Activated naive CD4-positive, alpha-beta T cell treated with anti-CD3 and anti-CD28 coated beads for 36 hours (primary cell): ENCODE measurements at places on chromosomes 5 and 9.

DNA sequence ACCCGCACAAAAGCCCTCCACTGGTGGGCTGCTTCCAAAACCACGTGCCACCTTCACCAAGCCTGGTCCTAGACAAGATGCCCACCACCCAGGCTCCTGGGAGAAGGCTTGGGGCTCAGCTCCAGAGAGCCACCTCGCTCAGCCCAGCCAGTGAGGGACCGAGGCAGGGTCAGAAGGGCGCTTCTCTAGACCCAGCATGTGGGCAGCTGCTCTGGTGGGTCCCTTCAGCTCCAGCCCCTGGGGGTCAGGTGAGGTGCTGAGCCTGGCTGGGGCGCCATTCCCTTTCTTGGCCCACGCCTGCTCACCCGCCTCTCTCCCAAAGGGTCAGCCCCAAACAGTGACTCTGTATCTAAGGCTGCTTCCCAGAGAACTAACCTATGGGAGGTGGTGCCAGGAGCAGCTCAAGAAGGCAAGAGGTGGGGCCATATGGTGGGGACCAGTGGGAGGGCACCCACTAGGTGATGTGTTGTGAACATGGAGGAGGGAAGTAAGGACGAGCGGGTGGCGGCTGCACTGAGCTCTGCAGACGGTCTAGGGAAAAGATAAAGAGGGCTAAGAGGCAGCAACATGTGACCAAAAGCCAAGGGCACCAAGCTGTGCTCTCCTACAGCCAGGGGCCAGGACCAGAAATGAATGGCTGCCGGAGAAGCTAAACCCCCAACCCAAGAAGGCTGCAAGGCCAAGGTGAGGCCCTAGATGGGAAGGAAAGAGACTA is 79.3 kb downstream of the CAMSAP1 start:
- DNase-seq, result no peak

GRCh38 chr5:1634337-1634661 is 110.5 kb upstream of the LPCAT1 start:
- no peak for DNase-seq

GRCh38 chr9:94829380-94830070 is 103.0 kb downstream of the AOPEP start:
- no peak for DNase-seq

GRCh38 chr9:136196404-136197083 is 8.4 kb downstream of the LHX3 start:
- no peak for DNase-seq

GRCh38 chr9:112546149-112547012 is 59.8 kb downstream of the KIAA1958 start:
- DNase-seq, result peak; percentile 15

DNA sequence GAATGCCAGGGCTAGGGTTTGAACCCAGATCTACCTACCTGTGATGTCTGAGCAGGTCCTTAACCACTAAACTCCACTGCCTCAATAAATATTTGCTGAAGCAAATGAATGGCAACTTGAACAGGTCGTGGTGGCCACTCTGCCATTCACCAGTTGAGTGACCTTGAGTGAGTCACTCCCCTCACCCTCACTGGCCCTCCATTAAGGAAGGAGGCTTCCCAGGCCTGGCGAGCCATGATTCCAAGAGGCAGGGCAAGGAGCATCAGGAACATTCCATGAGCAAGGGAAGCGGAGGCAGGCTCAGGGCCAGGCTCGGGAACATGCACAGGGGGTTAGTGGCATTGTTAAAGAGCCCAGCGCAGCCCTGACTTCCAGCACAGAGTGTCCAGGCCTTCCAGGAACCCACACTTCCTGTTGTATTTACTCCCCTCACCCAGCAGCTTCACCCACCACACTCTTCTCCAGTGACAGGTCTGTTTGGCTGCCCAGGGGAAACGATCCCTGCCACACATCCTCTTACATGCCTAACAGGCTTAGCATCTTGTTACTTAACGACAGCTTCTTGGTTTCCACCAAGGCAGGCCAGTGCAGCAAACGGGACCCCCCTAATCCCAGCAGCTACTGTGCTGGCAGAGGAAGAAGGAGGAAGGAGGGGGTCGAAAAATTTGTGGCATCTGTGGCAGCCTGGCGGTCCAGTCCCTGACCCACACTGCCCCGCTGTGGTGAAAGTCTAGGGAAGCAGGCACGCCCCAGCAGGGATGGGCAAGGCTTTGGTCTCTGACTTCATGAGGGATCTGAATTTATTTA is 43.7 kb upstream of the TTC1 start:
- peak; percentile 55 for DNase-seq

DNA sequence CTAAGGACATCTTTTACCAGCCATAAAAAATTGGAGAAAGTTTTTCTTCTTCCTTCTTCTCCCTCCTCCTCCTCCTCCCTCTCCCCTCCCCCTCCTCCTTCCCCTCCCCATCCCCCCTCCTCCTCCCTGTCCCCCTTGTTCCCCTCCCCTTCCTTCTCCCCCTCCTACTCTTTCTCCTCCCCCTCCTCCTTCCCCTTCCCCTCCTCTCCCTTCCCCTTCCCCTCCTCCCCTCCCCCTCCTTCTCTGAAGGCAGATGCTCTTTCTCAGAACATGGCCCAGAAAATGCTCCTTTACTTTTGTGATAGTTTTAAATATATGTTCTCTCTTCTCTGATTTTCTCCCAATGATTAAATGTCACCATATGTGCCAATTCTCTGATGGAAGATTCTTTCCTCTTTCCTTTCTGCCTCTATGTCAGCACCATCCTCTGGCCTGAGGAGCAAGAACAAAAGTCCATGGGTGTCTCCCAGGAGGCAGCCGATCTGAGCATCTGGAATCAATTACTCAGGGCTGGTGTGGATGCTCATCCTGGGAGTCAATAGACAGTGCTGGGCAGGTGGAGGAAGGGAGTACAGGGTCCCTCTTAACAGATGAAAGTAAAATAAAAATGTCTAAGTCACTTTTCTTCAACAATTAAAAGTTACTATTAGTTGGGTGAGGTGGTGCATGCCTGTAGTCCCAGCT is 63.0 kb upstream of the GNA14 start:
- DNase-seq, result no peak

- no peak for DNase-seq
Observed at GRCh38 chr5:173699966-173700365, 83.5 kb upstream of the BOD1 start.

GRCh38 chr5:136193322-136193935 is 467 bp upstream of the SMIM32 start:
- DNase-seq, result no peak

DNA sequence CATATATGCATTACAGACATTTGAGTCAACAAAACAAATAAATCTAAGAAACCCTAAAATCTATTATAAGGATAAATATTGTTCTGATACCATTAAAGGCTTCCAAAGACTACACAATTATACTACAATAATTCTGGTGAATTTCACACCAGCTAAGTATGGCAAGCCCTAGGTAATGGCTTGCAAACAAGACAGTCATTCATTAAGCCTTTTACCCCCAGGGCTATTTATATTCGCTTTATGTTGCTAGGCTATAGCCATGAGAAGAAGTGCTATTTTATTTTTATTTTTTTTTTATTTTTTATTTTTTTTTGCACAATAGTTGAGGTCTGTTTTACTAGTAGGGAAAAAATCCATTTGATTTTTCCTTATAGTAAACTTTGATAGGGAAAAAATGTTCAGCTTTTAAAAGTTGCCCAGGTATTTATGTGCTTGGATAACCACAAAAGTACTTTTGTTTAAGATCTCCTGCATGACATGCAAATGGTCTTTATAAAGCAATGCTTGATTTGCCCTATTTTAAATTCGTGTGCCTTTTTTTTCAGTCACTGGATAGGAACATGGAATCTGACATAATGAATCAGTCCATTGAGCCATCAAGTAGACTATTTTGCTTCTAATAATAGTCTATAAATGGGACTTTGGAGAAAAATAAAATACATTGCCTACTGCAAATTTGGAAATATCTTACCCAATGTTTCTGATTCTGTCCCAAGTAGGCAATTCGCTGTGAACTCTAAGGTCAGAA is 946.3 kb upstream of the COX7C start:
- no peak for DNase-seq

GRCh38 chr5:173035904-173036707 is 20.0 kb upstream of the CREBRF start:
- peak; percentile 72 for DNase-seq
